Upper lobe of right lung (tissue), 1 donor: ENCODE measurements at places on chromosomes 1 and 21. TPM values are rescaled to one million over a fixed set of nuclear protein-coding genes. Genes with fewer than 3 reads are reported as not detected.

Gene KIAA0040
- total RNA-seq, result 44.8 TPM

Gene KCNJ10
- not detected for total RNA-seq

DNA sequence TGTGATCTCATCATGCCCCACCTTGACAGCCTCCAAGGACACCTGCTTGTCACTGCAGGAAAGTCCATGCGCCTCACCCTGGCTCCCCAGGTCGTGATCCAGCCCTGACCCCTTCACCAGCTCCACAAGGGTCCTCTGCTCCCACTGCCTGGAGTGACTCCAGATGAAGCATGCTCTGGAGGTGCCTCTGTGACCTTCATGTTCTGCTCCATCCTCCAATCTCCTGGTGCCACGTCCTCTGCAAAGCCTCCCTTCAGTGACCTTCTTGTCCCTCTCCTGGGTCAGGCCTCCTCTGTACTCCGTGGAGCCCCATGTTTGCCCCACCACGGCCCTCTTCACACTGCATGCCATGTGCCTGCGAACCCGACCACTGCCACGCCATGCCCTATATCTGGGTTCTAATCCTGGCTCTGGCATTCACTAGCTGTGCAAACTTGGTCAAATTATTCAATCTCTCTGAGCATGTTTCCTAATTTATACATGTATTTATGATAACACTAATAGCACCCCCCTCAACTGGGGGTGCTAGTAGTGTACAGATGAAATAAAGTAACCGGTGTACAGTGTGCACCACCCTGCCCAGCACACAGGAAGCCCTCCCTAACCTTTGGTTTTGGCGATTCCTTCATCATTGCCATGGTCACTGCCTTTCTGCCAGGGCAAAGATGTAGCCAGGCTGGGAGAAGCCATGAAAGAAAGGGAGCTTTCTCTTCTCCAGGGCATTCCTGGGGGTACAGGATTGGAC, 77.4 kb downstream of the STUM start:
- peak; percentile 37 for DNase-seq

DNA sequence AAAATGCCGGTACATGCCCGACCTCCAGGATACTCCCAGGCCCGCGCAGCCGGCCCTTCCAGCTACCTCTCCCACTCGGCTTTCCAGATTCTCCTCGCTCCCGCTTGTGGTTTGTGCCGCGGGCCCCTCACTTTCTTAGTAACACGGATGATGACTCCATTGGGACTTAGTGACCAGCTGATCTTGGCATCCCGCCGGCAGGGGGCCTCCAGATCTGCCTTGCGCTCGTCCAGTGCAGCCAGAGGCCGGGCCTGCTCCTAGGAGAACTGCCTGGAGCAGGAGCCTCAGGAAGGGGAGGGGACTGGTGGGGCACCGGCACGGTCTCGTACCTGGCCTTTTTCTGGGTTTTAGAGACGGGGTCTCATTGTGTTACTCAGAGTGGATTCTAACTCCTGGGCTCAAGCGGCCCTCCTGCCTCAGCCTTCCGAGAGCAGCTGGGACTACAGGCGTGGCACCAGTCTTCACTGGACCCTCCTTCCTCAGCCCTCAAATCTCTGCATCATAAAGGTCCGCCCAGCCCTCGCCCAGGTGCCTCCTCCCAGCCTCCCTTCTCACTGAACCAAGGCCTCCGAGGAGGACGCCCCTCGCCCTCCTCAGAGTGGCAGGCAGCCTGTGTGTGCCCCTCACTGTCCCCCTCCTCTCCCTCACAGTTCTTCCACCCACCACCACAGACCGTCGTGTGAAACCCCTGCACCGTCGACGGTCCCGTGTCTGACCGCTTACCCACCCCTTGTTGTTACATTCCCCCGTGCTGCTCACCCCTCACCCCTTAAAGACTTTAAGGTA, 78.6 kb downstream of the SLC25A24 start:
- DNase-seq, result no peak

GRCh38 chr1:17355898-17356297, 16.1 kb upstream of the PADI6 start:
- DNase-seq, result no peak
